ENCODE measurements at places on chromosomes 1 and 21.

GRCh38 chr1:153364766-153365666, 7.4 kb downstream of the S100A9 start:
- no peak for DNase-seq

- peak; percentile 85 for DNase-seq
Observed at GRCh38 chr1:62621907-62622306, 24.6 kb downstream of the ANGPTL3 start.

DNA sequence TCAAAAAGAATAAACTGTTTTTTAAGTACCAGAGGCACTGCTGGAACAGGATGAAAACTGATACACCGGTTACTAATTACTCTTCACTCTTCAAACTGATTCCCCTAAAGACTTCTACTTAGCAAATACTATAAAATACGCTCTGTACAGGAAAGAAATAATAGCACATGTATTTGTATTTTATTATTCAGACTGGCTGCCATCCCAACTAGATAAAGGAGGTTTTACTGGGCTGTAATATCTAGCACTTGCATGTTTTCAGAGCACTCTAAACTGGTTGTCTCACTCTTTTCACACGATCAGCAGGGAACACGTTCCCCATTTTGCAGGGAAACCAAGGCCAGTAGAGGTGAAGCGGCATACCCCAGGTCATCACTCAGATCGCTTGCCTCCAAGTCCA, 9.2 kb downstream of the SMIM12 start:
- DNase-seq, result no peak

- DNase-seq, result no peak
Observed at GRCh38 chr1:41866285-41866684, 52.4 kb downstream of the HIVEP3 start.

DNA sequence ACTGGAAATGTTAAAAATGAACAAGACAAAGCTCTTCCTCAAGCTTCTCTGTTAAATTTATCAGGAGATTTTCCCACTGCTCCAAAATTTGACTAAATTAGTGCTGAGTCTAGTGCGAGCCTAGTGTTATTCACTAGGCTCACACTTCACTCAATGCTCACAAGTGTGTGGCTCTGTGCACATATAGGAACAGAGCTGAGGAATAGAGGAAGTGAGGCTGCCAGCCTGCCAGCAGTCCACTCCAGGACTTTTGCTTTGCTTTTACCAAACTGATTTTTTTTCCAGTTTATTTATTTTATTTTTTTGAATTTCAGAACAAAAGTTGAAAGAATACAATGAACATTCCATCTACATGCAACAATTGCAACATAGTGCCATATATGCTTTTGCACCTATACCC, 87.2 kb downstream of the VAV3 start:
- no peak for DNase-seq

GRCh38 chr1:202227053-202227672, 33.6 kb downstream of the LGR6 start:
- DNase-seq, result no peak

DNA sequence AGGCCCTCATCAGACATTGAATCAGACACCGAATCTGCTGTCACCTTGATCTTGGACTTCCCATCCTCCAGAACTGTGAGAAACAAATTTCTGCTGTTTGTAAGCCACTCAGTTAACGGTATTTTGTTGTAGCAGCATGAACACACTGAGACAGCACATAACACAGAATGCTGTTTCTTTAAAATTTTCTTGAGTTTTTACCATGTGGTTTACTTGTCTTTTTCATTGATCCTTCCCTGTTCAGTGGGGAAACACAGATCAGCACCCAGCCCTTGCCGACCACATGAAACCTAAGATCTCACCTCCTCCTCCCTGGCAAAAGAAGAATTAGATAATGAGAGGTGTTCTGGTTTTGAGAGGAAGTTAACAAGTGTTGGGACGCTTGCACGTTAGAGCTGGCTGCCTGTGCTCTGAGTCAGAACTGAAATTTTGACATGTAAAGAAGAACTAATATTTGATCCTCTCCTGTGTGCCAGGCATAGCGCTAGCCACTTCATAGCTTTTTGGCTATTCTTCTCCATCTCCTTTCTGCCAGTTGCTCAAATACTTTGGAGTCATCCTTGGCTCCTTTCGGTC, 179.6 kb downstream of the DHRS3 start:
- DNase-seq, result no peak

DNA sequence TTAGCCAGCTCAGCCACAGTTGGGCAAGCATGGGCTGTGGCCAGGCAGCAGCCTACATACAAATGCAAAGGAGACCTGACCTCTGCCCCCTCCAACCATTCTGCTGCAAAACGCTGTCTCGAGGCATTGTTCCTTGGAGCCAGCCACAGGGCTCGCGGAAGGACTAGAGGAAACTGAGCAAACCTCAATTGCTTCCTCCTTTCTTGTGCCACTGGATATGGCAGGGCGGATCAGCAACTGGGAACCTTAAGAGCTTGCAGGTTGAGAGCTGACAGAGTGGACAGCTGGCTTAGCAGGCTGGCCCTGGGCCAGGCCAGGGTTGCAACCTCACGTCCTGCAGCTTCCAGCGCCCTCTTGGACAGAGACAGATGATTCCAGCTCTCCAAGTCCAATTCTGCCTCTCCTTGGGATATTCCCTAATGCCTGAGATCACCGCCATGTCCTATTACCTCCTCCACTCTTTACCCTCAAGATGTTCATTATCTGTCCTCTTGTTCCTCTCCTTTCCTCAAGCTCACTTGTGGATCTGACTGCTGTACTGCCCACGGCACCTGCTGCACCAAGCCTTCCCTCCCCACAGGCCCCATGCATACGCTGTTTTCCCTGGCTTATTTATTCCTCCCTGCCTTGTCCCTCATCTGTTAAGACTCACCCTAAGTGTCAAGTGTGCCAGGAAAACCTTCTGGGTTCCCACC, 67.5 kb downstream of the SDC3 start:
- no peak for DNase-seq

DNA sequence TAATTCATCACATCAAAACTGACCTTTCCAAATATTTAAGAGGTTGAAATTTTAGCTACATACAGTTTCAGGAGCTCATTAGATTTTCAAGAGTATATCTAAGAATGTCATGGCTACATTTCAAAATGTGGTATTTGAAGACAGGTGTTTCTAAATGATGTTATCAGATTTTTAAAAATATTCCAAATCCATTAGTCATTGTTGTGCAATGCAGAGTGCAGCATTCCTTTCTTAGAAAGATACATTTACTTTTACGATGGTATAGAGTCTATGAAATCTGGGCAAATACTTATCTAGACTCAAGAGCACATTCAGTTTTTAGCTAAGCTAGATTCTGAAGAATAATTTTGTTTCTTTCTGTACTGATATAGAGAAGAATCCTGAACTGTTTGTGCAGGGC, 230.3 kb downstream of the CHRM3 start:
- peak; percentile 43 for DNase-seq

GRCh38 chr21:34186109-34186719, 112.8 kb downstream of the MRPS6 start:
- no peak for DNase-seq

GRCh38 chr1:119883826-119884225, 12.5 kb downstream of the ADAM30 start:
- DNase-seq, result no peak

GRCh38 chr1:202697038-202697437, 13.2 kb downstream of the SYT2 start:
- DNase-seq, result no peak

- DNase-seq, result no peak
Observed at GRCh38 chr1:246324711-246325110, 182.4 kb downstream of the SMYD3 start.

DNA sequence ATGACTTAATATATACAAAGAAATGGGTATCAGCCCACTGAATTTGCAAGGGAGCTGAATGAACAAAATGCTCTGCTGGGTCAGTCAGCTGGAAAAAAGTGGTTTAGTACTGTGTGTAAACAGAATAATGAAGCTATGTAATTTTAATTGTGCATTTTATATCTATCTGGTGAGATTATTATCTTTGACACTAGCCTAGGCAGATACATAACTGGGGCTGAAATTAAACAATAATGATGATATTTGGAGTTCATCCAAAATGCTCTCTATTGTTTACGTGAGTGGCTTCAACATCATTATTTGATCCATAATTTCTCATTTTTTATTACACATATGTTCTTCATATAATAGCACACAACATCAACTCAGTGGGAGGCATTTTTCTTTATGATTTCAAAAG, 208.5 kb upstream of the SNX7 start:
- no peak for DNase-seq

DNA sequence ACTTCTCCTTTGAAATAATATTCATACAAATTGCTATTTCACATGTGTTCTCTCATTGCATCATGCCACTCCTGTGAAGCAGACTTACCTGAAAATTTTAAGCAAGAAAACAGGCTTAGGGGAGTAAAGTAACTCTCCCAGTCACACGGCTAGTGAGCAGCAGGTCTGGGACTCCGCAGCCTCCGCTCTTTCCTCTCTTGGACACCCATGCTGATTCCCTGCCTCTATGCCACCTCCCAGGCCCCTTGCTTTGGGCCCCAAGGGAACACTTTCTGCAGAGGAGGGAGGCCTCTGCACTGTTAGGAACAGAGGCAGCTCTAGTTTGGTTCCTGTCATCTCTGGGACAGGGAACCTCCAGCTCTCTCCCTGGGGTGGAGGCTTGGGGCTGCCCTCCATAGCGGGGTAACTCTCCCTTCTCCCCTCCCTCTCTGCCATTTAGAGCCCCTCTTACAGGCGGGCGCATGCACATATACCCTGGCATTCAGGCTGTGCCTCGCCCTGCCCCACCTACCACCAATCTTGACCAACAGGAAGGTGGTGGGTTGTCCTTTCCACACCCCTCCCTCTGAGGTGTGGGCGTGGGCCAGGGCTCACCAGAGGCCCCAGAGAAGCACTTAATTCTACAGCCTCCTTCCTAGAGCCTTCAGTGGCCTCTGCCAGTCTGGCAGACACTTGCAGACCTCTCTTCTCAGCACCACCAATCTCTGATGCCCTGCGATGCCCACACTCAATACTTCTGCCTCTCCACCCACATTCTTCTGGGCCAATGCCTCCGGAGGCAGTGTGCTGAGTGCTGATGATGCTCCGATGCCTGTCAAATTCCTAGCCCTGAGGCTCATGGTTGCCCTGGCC, at the start of gene RXFP4:
RXFP4 (plus strand) TSS at position 646 of the 852 bp plus-strand sequence; CDS start at position 718, 72 bp downstream.
- no peak for DNase-seq

GRCh38 chr1:7831458-7831857, 21.4 kb downstream of the UTS2 start:
- DNase-seq, result no peak

DNA sequence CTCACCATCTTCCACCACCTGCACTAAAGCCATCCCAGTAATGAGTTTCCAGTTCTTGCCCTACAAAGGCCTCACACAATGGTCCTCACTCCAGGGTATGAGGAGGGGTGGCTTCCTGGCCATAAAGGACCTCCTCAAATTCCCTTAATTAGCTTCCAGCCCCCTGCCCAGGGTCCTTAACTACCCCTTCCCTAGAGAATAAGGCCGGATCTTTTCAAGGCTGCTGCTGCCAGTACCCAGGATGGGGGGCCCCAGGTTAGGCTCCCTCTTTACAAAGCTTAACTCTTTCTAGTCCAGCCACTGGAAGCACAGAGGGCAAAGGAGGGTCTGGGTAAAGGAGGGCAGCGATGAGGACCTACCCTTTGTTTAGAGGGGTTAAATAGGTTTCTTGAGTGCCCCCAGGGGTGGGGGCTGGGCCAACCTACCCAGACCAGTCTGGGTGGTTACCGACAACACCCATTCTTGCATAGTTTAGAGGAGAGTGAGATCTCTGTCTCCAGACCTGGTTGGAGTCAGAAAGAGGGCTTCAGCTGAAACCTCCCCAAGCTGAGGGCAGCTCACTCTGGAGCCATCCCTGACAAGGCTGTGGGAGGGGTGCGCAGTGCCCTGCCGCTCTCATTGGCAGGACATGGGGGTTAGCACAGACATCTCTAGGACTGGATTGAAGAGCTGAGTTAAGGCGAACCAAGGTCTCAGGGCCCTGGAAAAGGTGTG, 7.1 kb downstream of the BLACAT1 start:
- no peak for DNase-seq

DNA sequence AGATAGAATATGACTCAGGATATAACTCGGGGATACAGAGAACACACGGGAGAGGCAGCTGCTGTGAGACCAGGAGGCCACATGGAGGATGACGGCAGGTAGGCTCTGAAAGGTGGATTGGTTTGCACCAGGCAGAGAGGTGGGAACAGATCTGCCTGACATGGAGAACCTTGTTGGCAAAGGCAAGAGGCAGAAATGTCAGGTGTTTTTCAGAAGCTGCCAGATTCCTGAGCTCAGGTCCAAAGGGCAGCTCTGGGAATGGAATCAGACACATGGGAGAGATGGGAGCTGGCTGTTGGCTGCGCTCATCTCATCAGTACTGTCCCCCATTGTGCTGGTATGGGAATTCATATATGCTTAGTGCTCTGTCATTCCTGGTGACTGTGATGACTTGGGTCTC, 19.2 kb downstream of the SYT6 start:
- no peak for DNase-seq

DNA sequence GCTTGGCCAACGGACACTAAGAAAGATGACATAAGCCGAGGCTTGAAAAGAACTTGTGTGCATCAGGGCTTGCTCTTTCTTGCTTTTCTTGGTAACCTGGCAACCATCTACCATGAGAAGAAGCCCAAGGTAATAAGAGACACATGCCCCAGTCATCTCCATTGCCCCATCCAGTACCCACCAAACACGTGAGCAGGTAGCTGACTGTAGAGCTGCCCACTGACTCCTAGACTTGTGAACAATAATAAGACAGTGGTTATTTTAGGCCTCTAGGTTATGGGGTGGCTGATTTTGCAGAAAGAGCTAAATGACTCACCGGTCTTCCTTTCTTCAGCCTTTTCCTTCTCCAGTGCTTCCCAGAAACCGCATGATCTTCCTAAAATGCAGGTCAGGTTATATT, 105.0 kb upstream of the JUN start:
- no peak for DNase-seq

- DNase-seq, result no peak
Observed at GRCh38 chr1:91601554-91602376, 101.1 kb downstream of the CDC7 start.

- DNase-seq, result no peak
Observed at GRCh38 chr1:29785554-29785953, 549.2 kb downstream of the PTPRU start.

GRCh38 chr21:46459356-46460112, 843 bp downstream of the DIP2A start:
- no peak for DNase-seq

- DNase-seq, result no peak
Observed at GRCh38 chr1:9553736-9554144, 14.5 kb downstream of the SLC25A33 start.

All from HS-27A (cell line).